Activated CD8-positive, alpha-beta memory T cell treated with anti-CD3 and anti-CD28 coated beads for 1 hour (primary cell): ENCODE measurements at places on chromosomes 2 and 18.

- no peak for DNase-seq
Observed at GRCh38 chr2:25419678-25420242, 78.0 kb upstream of the DNMT3A start.

GRCh38 chr2:55718165-55719008, 24.7 kb upstream of the PNPT1 start:
- no peak for DNase-seq

DNA sequence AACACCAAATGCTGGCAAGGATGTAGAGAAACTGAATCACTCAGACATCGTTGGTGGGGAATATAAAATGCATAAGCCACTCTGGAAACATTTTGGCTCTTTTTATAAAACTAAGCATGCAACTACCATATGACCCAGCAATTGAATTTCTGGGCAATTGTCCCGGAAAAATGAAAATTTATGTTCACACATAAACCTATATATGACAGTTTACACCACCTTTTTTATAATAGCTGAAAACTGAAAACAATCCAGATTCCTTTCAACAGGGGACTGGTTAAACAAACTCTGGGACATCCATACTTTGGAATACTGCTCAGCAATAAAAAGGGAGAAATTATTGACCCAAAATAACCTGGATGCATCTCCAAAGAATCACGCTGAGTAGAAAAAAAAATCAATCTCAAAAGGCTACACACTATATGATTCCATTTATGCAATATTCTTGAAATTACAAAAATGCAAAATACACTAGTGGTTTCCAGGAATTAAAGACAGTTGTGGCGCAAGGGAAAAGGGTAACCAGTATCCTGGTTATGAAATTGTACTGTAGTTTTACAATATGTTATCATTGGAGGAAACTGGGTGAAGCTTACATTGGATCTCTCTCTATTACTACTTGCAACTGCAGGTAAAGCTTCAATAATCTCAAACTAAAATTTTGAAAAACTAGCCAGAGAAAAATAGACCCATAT, 130.2 kb upstream of the PID1 start:
- no peak for DNase-seq

DNA sequence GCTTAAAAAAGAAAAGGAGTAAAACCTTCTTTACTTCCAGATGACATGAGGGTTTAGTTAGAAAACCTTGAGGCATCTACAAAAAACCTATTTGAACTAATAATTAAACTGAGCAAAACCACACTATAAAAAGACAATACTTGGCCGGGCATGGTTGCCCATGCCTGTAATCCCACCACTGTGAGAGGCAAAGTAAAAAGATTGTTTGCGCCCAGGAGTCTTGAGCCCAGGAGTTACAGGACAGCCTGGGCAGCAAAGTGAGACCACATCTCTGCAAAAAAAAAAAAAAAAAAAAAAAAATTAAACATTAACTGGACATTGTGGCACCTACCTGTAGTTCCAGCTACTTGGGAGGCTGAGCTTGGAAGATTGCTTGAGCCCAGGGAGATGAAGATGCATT, 502.8 kb upstream of the LRRTM4 start:
- no peak for DNase-seq

DNA sequence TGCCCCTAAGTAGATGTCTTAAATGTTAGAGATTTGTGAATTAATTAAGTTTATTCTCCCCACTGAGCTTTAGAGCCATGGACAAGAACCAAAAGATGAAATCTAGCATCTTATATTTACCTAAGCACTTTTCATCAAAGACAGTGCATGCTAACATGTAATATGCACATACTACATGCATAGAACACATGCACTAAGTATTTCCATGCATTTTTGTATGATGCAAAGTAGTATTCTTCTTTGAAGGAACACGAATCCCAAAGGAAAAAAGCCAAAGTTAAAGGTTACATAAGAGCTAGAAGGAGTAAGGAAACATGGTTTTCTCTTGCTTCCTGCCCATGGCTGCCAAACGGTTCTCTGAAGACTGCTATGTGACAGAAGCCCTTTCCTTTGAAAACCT, 15.3 kb downstream of the STAMBP start:
- no peak for DNase-seq

DNA sequence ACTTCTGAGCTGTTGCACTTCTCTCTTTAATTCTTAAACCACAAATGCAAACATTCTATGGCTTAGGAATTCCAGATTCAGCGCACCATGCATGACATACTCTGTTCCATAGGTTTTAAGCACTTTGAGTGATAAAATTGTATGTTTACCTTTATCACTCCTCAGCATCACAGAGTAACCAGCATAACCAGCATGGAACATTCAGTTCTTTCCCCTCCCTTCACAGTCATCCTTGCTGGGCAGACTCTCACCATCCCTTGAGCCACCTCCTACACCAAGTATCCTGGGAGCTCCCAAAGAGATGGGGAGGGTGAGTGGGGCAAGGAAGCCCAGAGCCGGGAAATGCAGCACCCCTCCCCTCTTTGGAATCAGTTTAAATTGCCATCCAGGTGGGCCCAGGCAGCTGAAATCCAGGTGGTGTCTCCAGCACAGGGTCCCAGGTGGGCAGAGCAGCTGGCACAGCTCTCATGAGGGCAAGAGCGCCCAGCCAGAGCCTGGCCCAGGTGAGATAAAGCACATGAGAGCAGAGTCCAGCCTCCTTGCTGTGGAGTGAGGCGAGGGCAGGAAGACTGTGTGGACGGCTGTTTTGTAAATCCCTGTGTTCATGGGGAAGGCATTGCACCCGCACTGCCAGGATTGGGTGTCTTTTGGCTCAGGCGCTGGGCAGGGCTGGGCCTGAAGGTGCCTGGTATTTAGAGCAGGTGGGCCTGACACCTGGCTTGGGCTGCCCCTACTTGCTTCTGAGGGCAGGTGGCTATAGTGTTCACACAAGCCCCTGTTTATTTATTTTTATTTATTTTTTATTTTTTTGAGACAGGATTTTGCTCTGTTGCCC, 36.8 kb downstream of the LAMA3 start:
- DNase-seq, result no peak

GRCh38 chr2:33442528-33443079, 33.8 kb upstream of the RASGRP3 start:
- DNase-seq, result no peak

GRCh38 chr2:182144776-182145165, 159.1 kb downstream of the PPP1R1C start:
- no peak for DNase-seq
